ENCODE measurements at places on chromosomes 16 and 17. TPM values are rescaled to one million over a fixed set of nuclear protein-coding genes. Genes with fewer than 3 reads are reported as not detected.

The KRT24 gene
- not detected for total RNA-seq

The CD300E gene
- not detected for total RNA-seq

The TOM1L1 gene
- 30.9 TPM for total RNA-seq

The GNGT2 gene
- total RNA-seq = not detected

The MYH2 gene
- total RNA-seq = under 0.01 TPM

The KRT27 gene
- total RNA-seq = not detected

The ABCC12 gene
- total RNA-seq = 0.46 TPM

The FBXL20 gene
- total RNA-seq = 26.8 TPM

The CACNA1G gene
- 36.0 TPM for total RNA-seq

The CDRT4 gene
- 17.1 TPM for total RNA-seq

The SLC7A5 gene
- total RNA-seq = 33.7 TPM

The HSPB9 gene
- 0.23 TPM for total RNA-seq

The HBZ gene
- 1.2 TPM for total RNA-seq

The NPIPB6 gene
- 0.92 TPM for total RNA-seq

The PPL gene
- 13.4 TPM for total RNA-seq

The SLFN12L gene
- total RNA-seq = 0.46 TPM

The RNF40 gene
- 94.8 TPM for total RNA-seq

The NAA38 gene
- 42.2 TPM for total RNA-seq

The HSDL1 gene
- total RNA-seq = 152 TPM

The DCAF7 gene
- total RNA-seq = 51.0 TPM

The DHX38 gene
- 45.4 TPM for total RNA-seq

The HOXB4 gene
- total RNA-seq = not detected

The SPIRE2 gene
- 21.0 TPM for total RNA-seq

The TNFSF13 gene
- total RNA-seq = 1.6 TPM

The STX1B gene
- 49.4 TPM for total RNA-seq

The BRICD5 gene
- 6.2 TPM for total RNA-seq

The CDT1 gene
- 7.8 TPM for total RNA-seq

The ACAP1 gene
- total RNA-seq = 0.23 TPM

The CCL7 gene
- total RNA-seq = not detected

The KRTAP1-1 gene
- not detected for total RNA-seq

The RFWD3 gene
- 11.3 TPM for total RNA-seq

The FOXC2 gene
- total RNA-seq = 0.23 TPM

The CDH5 gene
- total RNA-seq = 9.9 TPM

The KATNIP gene
- 23.3 TPM for total RNA-seq

The HBA2 gene
- 2,023 TPM for total RNA-seq

The PPM1E gene
- 81.0 TPM for total RNA-seq

The BAHCC1 gene
- total RNA-seq = 10.6 TPM

The PRSS21 gene
- not detected for total RNA-seq

The CLEC3A gene
- total RNA-seq = 0.23 TPM

The CSH1 gene
- not detected for total RNA-seq

The PLCG2 gene
- total RNA-seq = 3.9 TPM

The TPSG1 gene
- not detected for total RNA-seq

The SPSB3 gene
- 44.5 TPM for total RNA-seq

All from diencephalon (tissue), 1 donor.